Globus pallidus (tissue), 1 donor: ENCODE measurements at places on chromosomes 12 and 14.

DNA sequence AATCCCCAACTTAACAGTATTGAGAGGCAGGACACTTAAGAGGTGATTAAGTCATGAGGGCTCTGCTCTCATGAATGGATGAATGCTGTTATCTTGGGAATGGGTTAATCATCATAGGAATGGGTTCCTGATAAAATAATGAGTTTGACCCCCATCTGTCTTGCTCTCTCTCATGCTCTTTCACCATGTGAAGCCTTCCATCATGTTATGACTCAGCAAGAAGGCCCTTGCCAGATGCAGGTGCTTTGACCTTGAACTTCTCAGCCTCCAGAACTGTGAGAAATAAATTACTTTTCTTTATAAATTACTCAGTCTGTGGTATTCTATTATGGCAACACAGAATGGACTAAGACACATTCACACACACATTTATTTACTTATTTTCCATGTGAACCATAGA is 89.0 kb upstream of the PPM1H start:
- DNase-seq, result no peak

DNA sequence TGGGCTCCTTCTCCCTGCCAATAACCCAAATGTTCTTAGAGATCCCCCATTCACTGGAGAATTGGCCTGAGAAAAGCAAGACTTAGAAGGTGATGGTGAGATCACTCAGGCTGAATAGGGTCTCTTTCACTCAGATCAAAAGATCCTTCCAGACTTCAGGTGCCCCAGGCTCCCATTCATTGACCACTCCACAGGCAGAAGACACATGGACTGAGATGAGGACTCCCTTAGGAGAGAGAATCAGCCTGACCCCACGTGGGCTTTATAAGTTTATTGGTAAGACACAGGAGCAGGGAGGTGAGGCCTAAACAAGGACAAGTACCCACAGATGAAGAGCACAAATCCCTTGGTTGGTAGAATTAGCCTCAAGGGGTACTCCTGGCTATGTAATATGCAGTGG is 6.1 kb upstream of the KRT72 start:
- no peak for DNase-seq

- no peak for DNase-seq
Observed at GRCh38 chr12:92224685-92225331, 79.2 kb upstream of the BTG1 start.

- DNase-seq, result no peak
Observed at GRCh38 chr14:73091044-73091443, 32.7 kb downstream of the RBM25 start.

- DNase-seq, result no peak
Observed at GRCh38 chr12:62767946-62768345, 167.0 kb downstream of the PPM1H start.

- DNase-seq, result no peak
Observed at GRCh38 chr12:117284140-117284539, 77.3 kb downstream of the NOS1 start.

DNA sequence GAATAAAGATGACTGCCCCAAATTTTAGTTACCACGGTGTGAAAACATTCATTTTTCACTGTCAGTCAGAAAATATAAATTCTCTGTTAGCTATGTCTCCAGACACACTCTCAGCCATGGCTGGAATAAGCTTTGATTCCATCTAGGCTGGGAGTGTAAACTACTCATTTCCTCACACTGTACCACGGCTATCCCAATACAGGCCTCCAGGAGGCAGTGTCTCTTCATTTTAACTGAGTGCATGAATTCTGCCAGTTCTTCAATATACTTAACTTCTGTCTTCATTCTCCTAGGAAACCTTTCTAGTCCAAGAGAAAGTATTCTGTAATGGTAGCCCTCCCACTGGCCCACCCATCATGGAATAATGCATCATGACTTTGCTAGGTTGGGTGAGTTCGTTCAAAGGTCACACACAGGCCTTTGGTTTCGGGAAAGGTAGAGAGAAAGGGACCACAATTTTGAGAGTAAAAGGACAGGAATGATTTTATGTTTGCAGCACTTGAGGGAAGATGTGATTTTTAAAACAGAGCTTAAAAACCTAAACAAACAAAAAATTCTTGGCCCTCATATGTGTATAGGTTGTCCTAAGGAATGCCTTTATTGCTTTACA is 381.1 kb downstream of the SEC23A start:
- DNase-seq, result peak; percentile 83

GRCh38 chr14:101010293-101010692 is 106.8 kb upstream of the RTL1 start:
- no peak for DNase-seq

DNA sequence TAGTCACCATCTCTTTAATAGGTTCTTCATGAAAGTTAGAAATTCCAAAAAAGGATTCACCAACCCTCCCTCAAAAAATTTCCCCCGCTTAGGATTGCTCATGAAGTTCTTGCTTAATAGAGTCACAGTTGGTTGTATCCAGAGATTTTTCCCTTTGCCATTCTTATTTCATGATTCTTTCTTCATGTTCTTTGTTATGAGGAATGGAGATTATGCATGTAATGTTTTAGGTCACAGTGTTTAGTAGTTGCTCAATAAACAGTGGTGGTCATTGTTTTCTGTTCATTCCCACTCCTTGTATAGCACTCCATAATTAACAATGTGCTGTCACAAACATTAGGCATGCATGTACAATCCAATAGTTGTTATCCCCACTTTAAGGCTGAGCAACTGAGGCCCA is 51.2 kb upstream of the RTRAF start:
- DNase-seq, result no peak

- DNase-seq, result no peak
Observed at GRCh38 chr12:113082486-113083148, 26.1 kb downstream of the DTX1 start.

DNA sequence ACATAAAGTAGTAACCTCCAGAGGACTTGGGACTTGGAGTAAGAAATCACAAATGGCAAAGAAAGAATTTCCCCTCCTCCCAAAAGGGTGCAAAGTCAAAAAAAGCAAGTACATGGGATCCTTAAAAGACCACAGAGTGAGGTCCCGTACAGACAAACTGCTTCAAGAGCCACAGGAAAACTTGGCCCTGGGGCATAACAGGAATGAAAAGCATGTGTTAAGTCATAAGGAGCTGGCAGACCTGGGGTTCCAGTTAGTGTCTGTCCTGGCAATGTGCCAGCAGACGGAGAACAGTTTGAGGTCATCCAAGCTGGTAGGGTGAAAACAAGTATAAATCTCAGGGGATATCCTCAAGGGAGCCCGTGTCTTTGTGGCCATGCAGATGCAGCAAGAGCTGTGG is 73.2 kb downstream of the HSD17B6 start:
- no peak for DNase-seq

- no peak for DNase-seq
Observed at GRCh38 chr12:3740480-3741231, 12.3 kb downstream of the CRACR2A start.

- no peak for DNase-seq
Observed at GRCh38 chr12:131130311-131130911, 176.7 kb downstream of the ADGRD1 start.

DNA sequence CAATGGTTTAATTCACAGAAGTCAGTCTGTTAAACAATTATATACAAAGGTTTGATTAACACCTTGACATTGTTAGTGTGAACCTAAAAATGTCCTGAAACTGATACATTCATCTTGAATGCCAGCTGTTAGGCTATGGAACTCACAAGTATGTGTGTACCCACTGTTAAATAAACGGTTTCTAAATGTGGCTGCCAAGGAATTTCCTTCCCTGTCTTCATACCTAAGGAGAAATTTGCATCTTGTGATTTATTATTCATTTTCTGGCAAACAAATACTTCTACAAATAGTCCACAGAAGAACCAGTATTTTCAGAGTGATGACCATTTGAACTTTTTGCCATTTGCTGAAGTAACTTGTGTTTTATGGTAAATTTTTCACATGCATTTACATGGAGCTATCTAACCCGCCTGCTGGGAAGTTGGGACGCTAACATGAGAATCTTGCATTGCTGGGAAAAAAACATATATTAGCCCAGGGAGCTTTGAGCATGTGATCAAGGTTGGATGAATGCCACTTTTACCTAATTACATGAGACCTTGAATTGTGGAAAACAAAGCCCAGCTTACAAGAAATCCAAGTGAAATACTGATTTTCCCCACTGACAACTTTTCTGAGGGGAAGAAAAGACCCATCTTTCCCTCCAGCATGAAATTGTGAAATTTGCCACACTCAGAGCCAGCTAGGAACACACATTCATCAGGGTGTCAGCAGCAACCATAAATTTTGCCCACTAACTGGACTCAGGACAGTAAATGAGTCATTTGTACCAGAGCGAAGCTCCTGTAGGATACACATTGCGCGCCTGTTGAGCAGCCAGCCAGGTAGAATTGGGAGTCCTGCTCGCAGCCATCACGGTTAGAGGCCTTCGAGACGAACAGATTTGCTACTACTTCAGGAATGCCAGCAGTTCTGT is 118.0 kb downstream of the KICS2 start:
- DNase-seq, result no peak

- DNase-seq, result peak; percentile 7
Observed at GRCh38 chr14:79064214-79064613, 894.0 kb downstream of the NRXN3 start.

DNA sequence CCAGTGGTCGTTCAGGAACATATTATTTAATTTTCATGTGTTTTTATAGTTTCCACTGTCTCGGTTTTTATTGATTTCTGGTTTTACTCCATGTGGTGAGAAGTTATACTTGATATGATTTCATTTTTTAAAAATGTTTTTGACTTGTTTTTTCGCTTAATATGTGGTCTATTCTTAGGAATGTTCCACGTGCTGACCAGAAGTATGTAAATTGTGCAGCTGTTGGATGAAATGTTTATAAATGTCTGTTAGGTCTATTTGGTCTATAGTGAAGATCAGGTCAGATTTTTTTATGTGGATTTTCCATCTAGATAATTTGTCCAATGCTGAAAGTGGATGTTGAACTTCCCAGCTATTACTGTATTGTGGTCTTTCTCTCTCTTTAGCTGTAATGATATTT is 433.8 kb upstream of the MIS18BP1 start:
- no peak for DNase-seq

DNA sequence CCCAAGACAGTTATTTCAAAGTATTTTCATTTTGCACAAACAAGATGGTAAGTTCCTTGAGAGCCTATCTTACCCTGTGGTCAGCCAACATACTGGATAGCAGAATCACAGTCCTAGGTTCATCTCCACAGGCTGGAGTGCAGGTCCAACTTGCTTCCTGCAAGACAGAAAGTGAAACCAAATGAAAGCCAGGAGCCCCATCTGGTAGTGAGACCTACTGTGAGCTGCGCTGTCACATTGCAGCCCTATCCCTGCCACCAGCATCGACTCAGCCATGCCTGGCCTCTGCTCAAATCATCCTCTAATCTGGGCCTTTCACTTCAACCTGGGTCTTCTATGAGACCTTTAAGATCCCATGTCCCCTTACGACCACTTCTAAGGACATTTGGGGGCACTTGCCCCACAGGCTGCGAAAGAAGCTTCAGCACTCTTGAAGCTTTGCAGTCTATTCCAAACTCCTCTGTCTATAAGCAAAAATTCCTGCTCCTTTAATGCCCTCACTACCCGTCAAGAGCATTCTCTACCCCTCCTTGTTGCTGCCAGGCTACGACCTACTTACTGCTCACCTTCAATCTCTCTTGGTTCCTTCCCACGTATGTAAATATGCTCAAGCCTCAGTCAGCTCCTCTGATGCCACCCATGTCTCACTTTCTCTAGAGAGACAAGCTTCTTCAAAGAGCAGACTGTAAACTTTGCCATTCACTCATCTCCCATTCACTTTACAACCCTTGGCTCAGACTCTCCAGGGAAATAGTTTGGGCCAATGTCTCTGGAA is 55.9 kb upstream of the TSPAN11 start:
- no peak for DNase-seq
